Regular cardiac myocyte (primary cell): ENCODE measurements at places on chromosomes 3 and 15. TPM values are rescaled to one million over a fixed set of nuclear protein-coding genes. Genes with fewer than 3 reads are reported as not detected.

The XCR1 gene
- total RNA-seq, result not detected in 2 replicates

The PDZRN3 gene
- 24.9 and 32.7 TPM in 2 replicates for total RNA-seq

The GRM2 gene
- under 0.01 TPM in 2 replicates for total RNA-seq

The LINGO1 gene
- total RNA-seq, result 0.19 and 0.28 TPM in 2 replicates

The CLEC3B gene
- 3.8 and 23.7 TPM in 2 replicates for total RNA-seq

The SNURF gene
- total RNA-seq, result 9.0 and 14.7 TPM in 2 replicates
